ENCODE measurements at places on chromosomes 12 and 14.

DNA sequence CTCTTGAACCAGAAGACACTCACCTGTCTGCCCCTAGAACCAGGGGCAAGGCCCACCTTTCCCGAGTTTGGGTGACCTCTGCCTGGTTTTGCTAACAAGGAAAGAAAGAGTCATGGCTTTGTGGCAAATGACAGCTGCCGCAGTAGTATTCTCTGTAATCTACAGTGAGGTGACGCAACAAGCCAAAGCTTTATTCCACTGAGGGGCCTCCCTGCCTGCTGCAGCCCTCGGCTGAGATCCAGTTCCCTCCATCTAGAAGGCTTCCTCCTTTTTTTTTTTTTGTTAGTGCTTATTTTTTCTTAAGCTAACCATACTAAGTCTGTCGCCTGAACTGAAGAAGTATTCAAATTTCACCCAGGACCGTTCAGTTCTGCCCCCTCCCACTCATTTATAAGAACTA is 142.3 kb upstream of the TMCC3 start:
- no peaks in the 10 kb centered on the region for H3K27me3 ChIP-seq
- no peak for DNase-seq
- H3K4me1 ChIP-seq: peaks cover 4% of the 10 kb centered on the region
- no peak overlapping the region for H3K27ac ChIP-seq

DNA sequence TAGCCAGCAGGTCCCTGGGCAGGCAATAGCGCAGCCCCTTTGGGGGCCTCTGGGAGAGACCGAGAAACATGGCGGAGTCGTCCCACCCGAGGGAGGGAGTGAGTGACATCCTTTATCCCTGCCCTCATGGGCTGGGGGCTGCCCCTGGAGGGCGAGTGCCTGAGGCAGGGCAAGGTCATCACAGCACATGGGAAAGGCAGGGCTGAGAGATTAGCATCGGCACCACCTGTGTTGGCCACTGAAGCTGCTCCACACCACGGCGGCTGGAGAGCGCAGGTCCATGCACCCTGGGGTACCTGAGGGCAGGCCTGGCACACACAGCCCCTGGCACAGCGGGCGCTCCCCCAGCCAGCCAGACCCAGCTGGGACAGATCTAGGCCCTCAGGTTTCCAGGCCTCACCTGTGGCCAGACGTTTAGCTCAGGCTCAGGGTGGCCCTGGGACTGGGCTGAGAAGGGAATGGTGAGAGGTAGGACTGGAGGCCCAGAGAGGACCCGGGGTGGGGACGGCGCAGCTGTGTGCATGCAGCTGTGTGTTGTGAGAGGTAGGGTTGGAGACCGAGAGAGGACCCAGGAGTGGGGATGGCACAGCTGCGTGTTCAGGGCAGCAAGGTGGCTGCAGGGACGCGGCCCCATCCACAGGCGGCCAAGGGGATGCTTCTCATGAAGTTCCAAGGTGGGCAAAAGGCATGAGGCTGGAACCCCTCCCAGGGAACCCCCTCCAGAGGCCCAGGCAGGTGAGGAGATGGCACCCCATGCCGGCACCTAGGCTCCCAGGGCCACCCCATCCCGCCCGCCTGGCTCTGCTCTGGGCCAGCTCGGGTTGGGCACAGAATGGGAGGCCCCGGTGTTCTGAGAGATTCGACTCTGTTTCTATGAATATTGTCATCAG is 74.1 kb downstream of the KIF26A start:
- no peak overlapping the region for H3K27ac ChIP-seq
- no peaks in the 10 kb centered on the region for H3K36me3 ChIP-seq
- H3K4me3 ChIP-seq: no peak overlapping the region
- DNase-seq: no peak
- H3K27me3 ChIP-seq: no peaks in the 10 kb centered on the region

DNA sequence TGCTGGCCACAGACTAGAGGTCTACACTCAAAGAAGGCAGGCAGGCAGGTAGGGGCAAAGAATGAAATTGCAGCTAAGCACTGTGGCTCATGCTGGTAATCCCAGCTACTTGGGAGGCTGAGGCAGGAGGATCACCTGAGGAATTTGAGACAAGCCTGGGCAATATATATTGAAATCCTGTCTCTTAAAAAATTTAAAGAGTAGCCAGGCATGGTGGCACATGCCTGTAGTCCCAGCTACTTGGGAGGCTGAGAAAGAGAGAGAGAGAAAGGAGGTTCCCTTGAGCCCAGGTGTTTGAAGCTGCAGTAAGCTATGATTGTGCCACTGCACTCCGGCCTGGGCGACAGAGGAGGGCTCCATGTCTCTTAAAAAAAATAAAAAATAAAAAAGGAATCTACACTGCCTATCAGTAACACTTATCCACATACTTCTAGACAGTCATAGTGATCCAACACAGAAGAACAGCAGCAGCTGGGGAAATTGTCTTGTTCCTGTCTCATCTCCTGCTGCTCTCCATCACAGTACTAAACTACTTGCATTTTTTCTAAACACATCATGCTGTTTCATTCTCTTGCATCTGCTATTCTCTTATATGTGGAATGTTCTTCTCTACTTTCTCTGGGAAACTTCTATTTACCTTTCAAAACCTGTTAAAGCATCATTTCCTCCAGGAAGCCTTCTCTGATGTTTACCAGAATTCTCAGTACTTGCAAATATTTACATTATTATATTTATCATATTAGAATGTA is 57.2 kb downstream of the ATF7 start:
- H3K27ac ChIP-seq: no peak overlapping the region
- H3K4me3 ChIP-seq: no peak overlapping the region
- H3K36me3 ChIP-seq: no peaks in the 10 kb centered on the region
- DNase-seq: no peak
- H3K4me1 ChIP-seq: peaks cover 12% of the 10 kb centered on the region
- H3K27me3 ChIP-seq: no peaks in the 10 kb centered on the region

- no peak overlapping the region for H3K27ac ChIP-seq
- H3K4me1 ChIP-seq: peaks cover under 1% of the 10 kb centered on the region
- DNase-seq: no peak
- H3K4me3 ChIP-seq: no peak overlapping the region
- H3K27me3 ChIP-seq: no peaks in the 10 kb centered on the region
These were observed 5.5 kb upstream of the GAS2L3 start for GRCh38 chr12:100567945-100568344.

DNA sequence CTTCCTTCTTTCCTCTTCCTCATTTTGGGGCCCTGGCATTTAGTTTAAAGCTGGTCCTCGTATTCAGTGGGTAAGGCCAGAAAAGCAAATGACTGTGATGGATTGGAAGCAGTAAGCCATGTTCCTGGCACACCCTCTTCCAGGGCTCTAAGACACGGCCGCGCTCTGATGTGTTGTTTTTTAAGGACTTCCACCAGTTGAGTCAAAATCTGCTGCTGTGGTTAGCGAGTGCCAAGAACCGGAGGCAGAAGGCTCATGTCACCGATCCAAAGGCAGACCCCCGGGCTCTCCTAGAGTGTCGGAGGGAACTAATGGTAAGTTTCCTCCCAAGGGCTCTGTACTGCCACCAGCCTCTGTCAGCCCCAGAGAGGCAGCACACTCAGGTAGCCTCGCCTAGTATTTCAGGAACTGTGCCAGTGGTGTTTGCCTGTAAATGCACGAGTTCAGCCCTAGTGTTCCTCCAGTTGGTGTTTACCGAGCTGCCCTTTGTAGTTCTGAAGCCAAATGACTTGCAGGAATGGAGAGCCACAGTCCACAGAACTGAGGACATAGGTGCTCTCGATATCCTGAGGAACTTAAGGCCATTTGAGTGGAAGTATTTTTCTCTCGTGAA is 72.7 kb downstream of the ESR2 start:
- no peaks in the 10 kb centered on the region for H3K4me1 ChIP-seq
- no peak overlapping the region for H3K4me3 ChIP-seq
- no peak for DNase-seq
- no peaks in the 10 kb centered on the region for H3K27me3 ChIP-seq
- peaks cover 74% of the 10 kb centered on the region for H3K36me3 ChIP-seq

DNA sequence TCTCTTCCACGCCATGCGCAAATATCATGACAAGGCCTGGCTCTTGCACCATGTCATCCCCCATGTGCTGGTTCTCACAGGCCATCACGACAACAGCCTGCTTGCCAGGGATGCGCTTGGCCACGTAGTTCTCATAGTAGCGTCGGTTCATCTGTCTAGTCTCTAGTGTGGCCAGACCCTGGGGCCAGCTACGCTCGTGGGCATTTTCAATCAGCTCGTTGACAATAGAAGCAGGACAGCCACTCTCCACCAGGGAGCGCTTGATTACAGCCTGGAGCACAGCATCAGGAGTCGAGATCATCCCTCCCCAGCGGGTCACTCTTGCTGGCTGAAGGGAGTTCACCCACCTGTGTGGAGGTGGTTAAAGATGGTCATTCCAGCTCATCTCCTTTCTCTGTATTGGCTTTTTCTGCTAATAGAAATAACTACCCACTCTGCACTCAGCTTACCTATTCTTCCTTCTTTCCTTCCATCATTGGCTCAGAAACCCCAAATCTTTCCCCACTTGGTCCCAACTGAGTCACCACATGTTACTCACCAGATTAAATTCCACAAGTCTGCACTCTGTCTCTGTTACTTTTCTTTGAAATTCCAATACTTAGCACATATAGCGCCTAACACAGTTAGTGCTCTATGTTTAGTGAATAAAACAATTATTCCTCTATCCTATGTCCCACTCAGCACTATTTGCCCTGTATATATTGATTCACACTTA is 15.1 kb downstream of the RNF41 start:
- H3K4me3 ChIP-seq: no peak overlapping the region
- no peak overlapping the region for H3K27ac ChIP-seq
- H3K4me1 ChIP-seq: peaks cover 5% of the 10 kb centered on the region
- DNase-seq: peak; percentile 36
- no peaks in the 10 kb centered on the region for H3K27me3 ChIP-seq
- peaks cover 49% of the 10 kb centered on the region for H3K36me3 ChIP-seq

GRCh38 chr12:25089738-25090137 is 105.2 kb downstream of the DNAI7 start:
- H3K27me3 ChIP-seq: no peaks in the 10 kb centered on the region
- peak; percentile 21 for DNase-seq
- no peaks in the 10 kb centered on the region for H3K4me1 ChIP-seq
- H3K27ac ChIP-seq: no peak overlapping the region
- no peak overlapping the region for H3K4me3 ChIP-seq
- no peaks in the 10 kb centered on the region for H3K36me3 ChIP-seq

- no peaks in the 10 kb centered on the region for H3K4me1 ChIP-seq
- no peak overlapping the region for H3K27ac ChIP-seq
- DNase-seq: no peak
- no peaks in the 10 kb centered on the region for H3K27me3 ChIP-seq
These were observed 67.9 kb downstream of the FAR2 start for GRCh38 chr12:29216797-29217575.

- DNase-seq: peak; percentile 70
- peak overlapping the region; percentile 43 for H3K27ac ChIP-seq
- H3K36me3 ChIP-seq: no peaks in the 10 kb centered on the region
- H3K4me1 ChIP-seq: peaks cover 44% of the 10 kb centered on the region
These were observed 43.0 kb downstream of the NCOR2 start for GRCh38 chr12:124524231-124524925.

GRCh38 chr14:69349091-69349777 is 48.9 kb downstream of the ERH start:
- H3K36me3 ChIP-seq: no peaks in the 10 kb centered on the region
- DNase-seq: no peak
- no peak overlapping the region for H3K27ac ChIP-seq
- peaks cover 3% of the 10 kb centered on the region for H3K4me1 ChIP-seq
- no peaks in the 10 kb centered on the region for H3K27me3 ChIP-seq

GRCh38 chr12:14948672-14949071 is 10.3 kb upstream of the ERP27 start:
- H3K4me3 ChIP-seq: no peak overlapping the region
- H3K27ac ChIP-seq: peak overlapping the region; percentile 88
- H3K36me3 ChIP-seq: no peaks in the 10 kb centered on the region
- H3K27me3 ChIP-seq: no peaks in the 10 kb centered on the region
- peak; percentile 64 for DNase-seq

DNA sequence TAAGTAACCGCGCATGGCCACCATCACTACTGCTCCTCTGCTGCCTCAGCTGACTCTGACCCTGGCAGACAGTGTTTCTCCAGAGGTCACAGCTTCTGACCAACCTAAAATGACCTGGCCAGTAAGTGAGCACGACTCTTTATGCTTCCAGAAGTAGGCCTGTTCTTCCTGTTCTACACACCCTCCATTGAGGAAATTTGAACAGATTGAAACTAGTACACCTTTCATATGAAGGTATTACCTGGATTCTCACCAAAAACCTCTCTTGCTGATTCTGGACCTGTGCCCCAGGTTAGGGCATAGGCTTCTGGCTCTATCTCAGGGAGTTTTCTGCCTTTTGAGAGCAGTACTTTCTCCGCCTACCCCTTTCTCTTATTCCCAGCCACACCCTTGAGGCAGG is 178.4 kb upstream of the FRMD6 start:
- H3K27me3 ChIP-seq: no peaks in the 10 kb centered on the region
- no peak overlapping the region for H3K4me3 ChIP-seq
- no peaks in the 10 kb centered on the region for H3K4me1 ChIP-seq
- no peak overlapping the region for H3K27ac ChIP-seq
- no peak for DNase-seq

DNA sequence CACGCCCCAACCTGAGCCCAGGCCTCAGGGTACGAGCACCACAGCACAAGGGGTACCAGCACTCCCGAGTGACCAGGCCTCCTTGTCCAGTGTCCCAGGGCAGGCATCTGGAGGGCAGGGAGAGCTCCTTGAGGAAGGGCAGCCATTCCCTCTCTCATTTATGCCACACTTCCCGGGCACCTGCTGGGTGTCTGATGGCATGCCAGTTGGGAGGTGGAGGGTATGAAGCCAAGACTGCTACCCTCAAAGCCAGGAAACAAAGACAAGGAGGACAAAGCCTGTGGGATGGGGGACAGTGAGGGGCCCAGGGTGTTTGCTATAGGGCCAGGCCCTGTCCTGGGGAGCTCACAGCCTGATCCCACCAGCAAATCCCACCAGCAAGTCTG is 45.6 kb downstream of the CCDC88C start:
- H3K27ac ChIP-seq: no peak overlapping the region
- no peak for DNase-seq
- H3K4me3 ChIP-seq: no peak overlapping the region
- no peaks in the 10 kb centered on the region for H3K36me3 ChIP-seq
- H3K27me3 ChIP-seq: no peaks in the 10 kb centered on the region

DNA sequence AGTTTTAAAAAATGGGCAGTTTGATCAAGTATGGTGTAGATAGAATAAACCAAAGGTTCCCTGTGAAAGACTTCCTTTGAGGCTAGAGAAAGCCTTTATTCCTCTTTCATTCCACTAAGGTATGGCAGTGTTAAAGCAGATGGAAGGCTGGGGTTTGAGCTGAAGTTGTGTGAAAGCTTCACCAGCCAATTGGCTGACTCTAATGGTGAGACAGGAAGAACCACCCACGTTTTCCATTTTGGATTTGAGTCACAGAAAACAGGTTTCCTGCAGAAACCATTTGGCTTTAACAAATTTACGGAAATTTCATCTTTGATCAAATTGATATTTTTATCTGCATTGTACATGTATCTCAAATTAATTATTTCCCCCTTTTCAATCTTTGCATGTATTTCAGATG is 455.0 kb downstream of the PCNX1 start:
- H3K27me3 ChIP-seq: no peaks in the 10 kb centered on the region
- no peak overlapping the region for H3K27ac ChIP-seq
- H3K4me1 ChIP-seq: peaks cover 11% of the 10 kb centered on the region
- no peak for DNase-seq
- no peak overlapping the region for H3K4me3 ChIP-seq
